ENCODE measurements at places on chromosomes 6 and 20.

GRCh38 chr6:43776115-43776798, 6.2 kb downstream of the VEGFA start:
- DNase-seq, result no peak

DNA sequence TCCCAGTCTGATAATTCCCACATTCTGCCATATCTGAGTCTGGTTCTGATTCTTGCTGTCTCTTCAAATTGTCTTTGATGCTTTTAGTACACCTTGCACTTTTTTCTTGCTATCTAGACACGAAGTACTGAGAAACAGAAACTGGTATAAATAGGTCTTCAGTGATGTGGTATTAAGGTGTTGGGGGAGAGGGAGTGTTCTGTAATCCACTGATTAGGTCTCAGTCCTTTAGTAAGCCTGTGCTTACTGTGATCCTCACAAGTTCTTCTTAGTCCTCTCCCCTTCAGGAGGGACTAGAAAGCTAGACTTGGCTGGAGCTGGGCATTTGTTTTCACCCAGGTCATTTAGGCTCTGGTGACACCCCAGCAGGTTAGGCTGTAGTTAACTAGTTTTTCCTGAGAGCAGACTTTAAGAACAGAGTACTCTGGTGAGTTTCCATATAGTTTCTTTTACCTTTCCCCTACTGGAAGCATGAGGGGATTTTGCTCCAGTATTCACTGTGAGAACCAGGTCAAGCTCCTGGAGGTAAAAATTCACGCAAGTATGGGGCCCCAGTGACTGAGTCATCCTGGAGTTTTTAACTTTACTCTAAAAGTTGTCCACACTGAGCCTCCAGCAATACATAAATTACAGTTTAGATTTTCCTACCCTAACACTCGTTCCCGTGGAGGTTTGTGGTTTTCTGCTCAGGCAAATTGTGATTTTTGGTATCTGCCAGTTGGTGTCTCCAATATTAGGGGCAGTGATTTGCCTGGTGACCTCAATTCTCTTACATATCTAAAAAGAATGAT, 154.6 kb downstream of the CDKAL1 start:
- DNase-seq, result no peak

DNA sequence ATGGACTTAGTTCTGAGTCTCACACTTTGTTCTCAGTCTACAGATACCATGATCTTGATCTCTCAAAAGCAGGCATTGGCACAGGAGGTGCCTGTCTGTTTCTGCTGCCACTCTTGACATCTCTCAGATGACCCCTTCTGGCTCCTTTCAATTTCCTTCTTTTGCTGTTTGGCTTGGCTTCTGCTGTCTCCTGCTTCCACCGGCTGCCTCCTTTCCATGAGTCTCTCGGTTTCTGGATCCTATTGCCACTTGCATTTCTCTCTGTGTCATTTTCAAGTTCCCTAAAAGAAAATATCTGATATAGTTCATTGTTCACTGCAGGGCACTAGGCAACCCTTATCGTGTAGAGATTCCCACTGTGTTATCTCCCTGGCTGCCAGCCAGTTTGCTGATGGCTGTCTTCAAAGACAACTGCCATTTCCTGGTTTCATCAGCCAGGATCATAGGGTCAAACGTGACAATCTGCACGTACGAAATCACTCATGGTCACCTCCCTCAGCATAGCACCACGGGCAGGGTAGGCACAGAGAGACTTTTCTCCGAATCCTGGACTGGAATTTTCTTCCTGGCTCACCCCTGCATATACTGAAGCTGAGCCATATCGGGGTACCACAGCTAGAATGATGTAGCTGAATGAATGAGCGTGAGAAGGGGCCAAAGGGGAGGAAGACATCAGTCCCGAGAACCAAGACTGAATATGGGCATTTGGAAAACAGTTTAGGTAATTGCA, 144.6 kb upstream of the TMEM170B start:
- DNase-seq, result no peak

GRCh38 chr6:20985821-20986220, 451.6 kb downstream of the CDKAL1 start:
- no peak for DNase-seq

- no peak for DNase-seq
Observed at GRCh38 chr6:131003488-131004386, 59.3 kb downstream of the EPB41L2 start.

- DNase-seq, result no peak
Observed at GRCh38 chr20:7770578-7770977, 169.7 kb downstream of the HAO1 start.

DNA sequence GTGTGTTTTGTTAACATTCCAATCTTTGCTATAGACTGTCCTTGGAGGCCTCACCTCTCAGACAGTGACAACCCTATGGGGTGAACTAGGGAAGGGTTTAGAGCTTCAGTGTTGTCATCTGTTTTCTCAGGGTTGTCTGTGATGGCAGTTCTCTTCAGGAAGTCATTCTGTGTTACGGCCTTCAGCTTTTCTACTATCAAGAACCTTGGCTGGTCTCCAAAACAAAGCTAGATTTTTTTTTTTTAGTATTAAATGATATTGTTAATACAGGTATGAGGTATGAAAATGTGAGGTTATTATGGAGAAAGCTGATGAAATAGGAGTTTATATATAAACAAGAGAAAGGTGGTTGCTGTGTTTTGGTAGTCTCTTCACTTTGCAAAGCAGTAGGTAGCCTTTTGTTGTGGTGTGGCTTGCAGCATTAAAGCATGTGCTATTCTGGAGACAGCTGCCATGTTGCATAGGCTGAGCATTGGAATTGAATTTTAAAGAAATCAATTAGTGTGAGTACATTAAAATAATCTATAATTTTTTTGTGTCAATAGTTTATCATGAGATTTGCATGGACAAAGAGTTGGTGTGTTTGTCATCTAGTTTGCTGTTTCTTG, 162.6 kb downstream of the CARMIL1 start:
- DNase-seq, result no peak

DNA sequence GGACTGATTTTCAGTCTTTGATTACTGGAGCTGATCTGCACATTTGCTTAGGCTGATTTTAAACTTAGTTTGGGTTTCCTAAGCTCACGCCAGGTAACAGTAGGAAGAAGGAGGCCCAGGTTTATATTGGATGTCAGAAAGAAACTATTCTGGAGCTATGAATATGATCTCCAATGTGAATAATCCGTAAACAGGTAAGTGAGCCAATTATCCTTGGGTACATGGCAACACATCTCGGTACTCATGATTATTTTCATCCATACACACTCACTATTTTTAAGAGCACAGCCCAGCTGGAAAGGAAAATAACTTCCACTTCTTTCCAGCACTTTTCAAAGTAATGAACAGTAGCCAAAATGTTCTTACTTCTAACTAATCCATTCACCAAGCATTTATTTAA, 7.0 kb downstream of the ATXN1 start:
- DNase-seq, result no peak

- DNase-seq, result no peak
Observed at GRCh38 chr20:47041396-47041899, 146.8 kb downstream of the EYA2 start.

Measured in LNCaP clone FGC (cell line).